Epithelial cell of esophagus (primary cell): ENCODE measurements at places on chromosomes 4 and X.

DNA sequence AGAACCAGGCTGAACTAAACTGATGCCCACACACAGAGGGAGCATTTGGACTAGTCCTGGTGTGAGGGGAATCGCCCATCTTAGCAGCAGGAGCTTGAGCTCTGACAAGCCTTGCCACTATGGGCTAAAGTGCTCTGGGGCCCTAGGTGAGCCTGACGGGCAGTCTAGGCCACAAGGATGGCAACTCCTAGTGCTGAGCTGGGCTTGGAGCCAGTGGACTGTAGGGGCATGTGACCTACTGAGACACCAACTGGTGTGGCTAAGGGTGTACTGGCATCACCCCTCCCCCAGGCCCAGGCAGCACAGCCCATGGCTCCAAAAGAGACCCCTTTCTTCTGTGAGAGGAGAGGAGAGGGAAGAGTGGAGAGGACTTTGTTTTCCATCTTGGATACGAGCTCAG, 14.5 kb downstream of the CENPU start:
- no peak for DNase-seq

DNA sequence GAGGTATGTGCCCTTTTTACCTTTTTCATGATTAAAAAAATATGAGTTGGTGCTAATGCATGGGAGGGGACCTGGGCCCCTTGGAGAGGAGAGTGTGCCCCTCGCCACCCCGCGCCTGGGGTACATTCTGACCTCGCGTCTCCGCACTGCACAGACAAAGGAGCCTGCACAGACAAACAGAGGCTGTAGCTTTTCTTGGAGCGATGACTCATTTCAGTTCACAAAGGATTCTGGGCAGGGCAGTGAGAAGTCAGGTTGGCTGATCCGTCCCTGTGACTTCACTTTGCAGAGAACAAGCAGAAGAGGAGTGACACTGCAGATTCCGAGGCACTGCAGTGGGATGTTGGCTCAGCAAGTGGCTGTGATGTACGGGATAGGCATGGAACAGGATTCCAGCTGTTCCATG, 82.9 kb downstream of the STOX2 start:
- peak; percentile 96 for DNase-seq

DNA sequence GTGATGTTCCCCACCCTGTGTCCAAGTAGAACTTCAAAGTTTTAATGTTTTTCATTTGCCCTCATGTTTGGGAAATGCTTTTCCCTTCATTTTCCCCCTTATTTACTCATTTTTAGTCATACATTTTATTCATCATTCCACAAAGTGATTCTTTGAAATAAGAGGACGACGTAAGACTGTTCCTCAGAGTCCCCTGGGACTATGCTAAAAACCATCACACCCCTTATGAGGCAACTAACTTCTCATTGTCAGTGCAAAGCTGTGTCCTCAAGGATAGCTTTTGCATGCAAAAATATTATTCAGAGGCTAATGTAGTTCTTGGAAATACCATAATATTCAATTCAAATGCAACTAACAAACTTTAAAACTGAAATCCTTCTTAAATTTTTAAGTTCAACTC, 14.8 kb upstream of the ADGRG2 start:
- DNase-seq = no peak

DNA sequence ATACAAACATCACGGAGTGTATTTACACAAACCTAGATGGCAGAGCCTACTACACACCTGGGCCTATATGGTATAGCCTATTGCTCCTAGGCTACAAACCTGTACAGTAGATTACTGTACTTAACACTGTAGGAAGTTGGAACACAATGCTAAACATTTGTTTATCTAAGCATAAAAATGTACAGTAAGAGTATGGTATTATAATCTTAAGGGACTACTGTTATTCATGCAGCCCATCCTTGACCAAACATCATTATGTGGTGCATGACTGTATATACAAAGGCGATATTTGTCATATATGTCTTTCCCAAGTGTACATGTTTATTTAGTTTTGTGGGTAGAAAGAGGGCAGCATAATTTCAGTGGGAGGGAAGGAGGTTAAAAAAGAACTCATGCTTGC, 177.7 kb upstream of the FSTL5 start:
- no peak for DNase-seq

GRCh38 chr4:88854481-88854880, 156.9 kb upstream of the NAP1L5 start:
- no peak for DNase-seq

- peak; percentile 42 for DNase-seq
These were observed 45.7 kb downstream of the PRPS1 start for GRCh38 chrX:107673933-107674479.

- DNase-seq = no peak
These were observed 5.0 kb downstream of the MAP7D3 start for GRCh38 chrX:136246201-136246600.

- DNase-seq = no peak
These were observed 394.3 kb downstream of the MAPK10 start for GRCh38 chr4:85965529-85965928.

- no peak for DNase-seq
These were observed 21.8 kb upstream of the SEC24D start for GRCh38 chr4:118857760-118858159.

DNA sequence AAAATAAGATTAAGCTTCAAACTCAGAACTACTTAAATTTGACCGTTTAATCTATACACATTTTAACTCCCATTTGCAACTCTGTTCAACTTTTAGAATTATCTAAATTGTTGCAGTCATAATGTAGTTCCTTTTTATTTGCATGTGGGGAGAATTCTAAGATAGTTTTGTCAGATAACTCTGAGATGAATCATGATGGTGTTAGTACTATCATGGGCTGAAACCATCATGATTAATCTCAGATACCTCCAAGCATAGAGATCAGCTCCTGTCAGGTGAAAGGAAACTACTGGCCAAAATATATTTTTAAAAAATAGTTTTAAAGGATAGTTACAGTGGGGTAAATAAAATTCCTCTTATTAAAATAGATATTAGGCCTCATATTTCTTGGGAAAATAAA, 39.0 kb downstream of the FBXO8 start:
- peak; percentile 61 for DNase-seq
